Fibroblast of skin of left biceps (primary cell): ENCODE measurements at places on chromosomes 2 and 18.
A peak's percentile ranks its signal among the peaks of the same experiment; 100 is the strongest.

DNA sequence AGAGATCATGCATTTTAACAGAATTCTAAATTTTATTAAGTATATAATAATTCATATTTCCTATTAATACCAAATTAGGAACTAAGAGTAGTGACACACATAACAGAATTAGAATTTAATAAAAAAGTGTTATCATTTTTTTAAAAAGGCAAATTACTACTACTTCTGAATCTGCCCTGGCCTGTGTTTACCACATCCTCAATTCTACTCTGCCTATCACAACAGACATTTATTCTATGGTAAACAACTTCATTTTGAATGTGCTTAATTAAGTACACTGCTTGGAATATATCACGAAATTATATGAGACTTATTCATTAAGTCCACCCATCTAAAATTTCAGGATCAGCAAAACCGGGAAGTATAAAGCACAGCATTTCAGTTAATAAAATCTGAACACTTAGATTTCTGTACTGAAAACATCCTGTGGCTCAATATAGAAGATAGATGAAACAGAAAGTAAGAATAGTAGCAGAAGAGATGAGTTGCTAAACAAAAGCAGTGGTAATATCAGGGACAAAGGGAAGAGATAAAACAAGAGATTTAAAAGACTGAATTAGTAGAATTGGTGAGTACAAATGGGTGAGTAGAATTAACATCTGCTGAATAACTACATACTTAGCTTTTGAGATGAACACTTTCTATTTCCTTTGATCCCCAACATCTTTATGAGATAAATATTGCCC is 3.7 kb downstream of the SMC6 start:
- no peak for DNase-seq

- no peak for DNase-seq
Observed at GRCh38 chr18:79877163-79878091, 74.0 kb downstream of the SLC66A2 start.

GRCh38 chr2:68272246-68272994 is 20.1 kb upstream of the PPP3R1 start:
- DNase-seq: no peak

GRCh38 chr18:48347756-48348326 is 61.3 kb downstream of the ZBTB7C start:
- no peak for DNase-seq

DNA sequence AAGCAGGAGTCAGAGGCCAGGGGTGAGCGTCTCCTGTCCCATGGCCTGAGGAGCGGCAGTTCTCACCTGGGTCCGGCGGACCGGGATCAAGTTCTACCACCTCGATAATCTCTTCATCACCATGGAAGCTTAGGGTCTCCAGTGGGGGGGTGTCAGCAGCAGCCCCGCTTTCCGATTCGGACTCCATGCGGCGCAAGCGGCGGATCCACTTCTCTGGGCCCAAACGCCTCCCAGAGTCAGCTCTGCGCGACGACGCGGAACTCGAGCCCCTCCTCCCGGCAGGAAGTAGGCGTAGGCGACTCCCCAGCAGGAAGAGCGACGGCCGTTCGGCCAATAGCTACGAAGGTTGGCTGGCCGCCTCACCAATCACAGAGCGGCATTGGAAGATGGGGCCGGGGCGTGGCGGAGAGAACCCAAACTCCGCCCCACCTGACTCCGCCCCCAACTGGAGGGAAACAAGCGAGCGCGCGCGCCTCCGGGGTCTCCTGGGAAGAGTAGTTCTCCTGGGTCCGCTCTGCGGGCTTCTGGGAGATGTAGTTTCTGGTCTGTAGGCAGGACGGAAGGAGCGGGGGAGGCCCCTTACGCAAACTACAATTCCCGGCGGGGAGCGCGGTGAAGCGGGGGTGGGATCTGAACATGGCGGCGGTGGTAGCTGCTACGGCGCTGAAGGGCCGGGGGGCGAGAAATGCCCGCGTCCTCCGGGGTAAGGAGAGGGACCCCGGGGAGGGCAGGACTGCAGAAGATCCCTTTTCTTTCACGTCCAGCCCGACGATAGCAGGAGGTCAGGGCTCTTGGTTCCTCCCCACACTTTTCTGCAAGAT is at the start of the genes AAMP and PNKD:
Gene AAMP (minus strand): TSS at position 238 of the 821 bp plus-strand sequence. CDS start 51 bp downstream, at position 187.
Gene PNKD (plus strand): TSS at position 620 of the 821 bp plus-strand sequence. CDS start 17 bp downstream, at position 637.
- peak; percentile 99 for DNase-seq

GRCh38 chr18:7020995-7021777 is 96.4 kb downstream of the LAMA1 start:
- DNase-seq: no peak

- no peak for DNase-seq
Observed at GRCh38 chr2:32485399-32485798, 128.6 kb downstream of the BIRC6 start.

GRCh38 chr2:7730449-7730848 is 813.2 kb downstream of the RNF144A start:
- DNase-seq: no peak

GRCh38 chr2:230692760-230693159 is 19.9 kb upstream of the CAB39 start:
- no peak for DNase-seq

DNA sequence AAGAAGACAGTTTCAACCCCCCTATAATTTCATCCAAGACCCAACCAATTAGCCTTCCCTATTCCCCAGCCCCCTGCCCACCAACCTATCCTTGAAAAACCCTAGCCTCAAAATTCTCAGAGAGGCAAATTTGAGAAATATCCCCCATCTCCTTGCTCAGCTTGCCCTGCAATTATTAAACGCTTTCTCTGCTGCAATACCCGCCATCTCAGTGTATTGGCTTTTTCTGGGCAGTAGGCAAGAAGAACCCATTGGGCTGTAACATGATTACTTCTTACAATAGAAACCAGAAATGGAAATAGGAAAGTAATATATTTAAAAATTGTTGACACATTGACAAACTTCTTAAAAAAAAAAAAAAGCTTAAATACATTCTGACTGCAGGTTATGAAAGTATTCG is 140.6 kb upstream of the CCDC150 start:
- no peak for DNase-seq

DNA sequence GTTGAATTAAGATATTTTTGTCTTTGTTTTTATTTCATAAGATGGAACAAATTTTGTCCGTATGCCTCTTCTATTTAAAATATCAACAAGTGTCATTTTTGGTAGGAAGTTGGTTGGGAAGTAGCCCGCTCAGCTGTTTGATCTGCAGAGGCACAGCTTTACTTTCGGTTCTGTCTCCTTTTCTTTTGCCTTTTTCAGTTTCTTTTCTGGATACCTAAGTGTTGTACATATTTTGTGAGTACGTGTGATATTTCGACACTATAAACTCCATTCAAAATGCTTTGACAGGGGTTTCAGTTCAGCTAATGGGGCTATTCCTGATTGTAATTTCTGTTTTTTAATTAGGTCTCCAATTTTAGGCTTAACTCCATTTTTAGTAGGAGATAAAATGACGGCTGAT is 1785.0 kb upstream of the LRRTM1 start:
- DNase-seq: no peak

- DNase-seq: no peak
Observed at GRCh38 chr18:49677762-49678413, 116.0 kb downstream of the LIPG start.

- DNase-seq: peak; percentile 85
Observed at GRCh38 chr2:145744541-145745386, 1224.8 kb upstream of the ZEB2 start.

- DNase-seq: no peak
Observed at GRCh38 chr2:28644760-28645159, 106.9 kb upstream of the PPP1CB start.

DNA sequence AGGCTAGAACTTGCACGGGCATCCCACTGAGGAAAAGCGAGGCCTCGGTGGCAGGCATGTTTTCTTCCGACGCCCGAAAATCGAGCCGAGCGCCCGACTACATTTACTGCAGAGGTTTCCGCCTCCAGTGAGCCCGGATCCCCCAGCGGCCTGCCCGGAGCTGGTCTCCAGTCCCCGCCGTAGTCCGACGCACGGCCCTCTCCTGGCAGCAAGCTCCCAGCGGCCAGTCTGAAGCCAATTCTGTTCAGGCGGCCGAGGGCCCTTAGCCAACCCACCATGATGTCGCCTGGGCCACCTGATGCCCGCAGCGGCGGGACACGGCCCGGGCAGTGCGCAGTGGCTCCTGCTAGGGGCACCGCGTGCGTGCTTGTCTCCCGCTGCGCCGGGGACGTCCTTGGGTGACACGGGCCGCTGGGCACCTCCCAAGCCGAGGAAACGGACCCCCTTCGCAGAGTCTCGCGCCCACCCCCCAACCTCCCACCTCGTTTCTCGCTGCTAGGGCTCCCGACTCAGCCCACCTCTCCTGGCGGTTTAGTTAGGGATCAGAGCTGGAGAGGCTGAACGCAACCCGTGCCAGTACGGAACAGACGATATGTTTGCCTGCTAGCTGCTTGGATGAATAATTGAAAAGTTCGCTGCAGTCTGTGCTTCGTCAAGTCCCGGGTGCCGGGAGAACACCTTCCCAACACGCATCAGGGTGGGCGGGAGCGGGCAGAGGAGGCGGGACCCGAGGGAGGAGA is 5.3 kb downstream of the ONECUT2 start:
- no peak for DNase-seq

GRCh38 chr2:102726128-102727087 is 35.4 kb upstream of the TMEM182 start:
- DNase-seq: no peak

DNA sequence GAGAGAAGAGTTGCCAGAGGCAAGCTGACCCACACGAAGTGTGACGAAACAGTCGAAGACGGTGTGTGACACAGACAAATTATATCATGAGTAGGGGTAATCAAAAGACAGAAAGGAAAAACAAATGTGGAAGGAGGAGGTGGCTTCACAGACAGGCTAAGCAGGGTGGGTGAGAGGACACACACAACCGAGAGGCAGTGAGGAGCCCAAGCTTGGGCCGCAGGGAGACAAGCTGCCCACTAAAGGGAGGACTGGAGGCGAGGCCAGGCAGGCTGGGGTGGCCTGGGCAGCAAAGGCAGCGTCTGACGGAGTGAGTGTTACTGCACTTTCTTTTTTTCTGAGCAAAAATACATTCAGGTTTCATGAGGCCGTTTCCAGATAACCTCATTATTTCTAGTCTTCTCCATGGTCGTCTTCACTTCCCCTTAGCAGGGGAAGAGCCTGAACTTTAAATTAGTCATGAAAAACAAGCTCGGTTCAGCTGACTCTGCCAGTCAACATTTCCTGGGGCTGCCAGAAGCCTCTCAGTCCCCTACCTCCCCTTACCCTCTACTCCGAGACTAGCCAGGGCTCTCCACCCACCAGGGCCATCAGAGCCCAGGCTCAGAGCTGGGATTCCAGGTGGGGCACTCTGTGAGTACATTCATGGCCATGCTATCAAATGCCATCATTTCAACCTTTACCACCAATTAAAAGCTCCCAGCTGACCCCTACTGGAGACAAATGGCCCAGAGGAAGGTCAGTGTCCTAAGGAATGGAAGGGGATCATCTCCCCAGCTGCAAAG is 13.8 kb upstream of the ZFP36L2 start:
- DNase-seq: no peak

- no peak for DNase-seq
Observed at GRCh38 chr2:86050301-86050700, 55.4 kb downstream of the POLR1A start.

- DNase-seq: no peak
Observed at GRCh38 chr2:73611193-73611592, 31.0 kb downstream of the NAT8 start.

- DNase-seq: no peak
Observed at GRCh38 chr2:97766567-97766966, 53.2 kb downstream of the ZAP70 start.

- DNase-seq: peak; percentile 59
Observed at GRCh38 chr2:65343386-65343785, 89.0 kb downstream of the SPRED2 start.

DNA sequence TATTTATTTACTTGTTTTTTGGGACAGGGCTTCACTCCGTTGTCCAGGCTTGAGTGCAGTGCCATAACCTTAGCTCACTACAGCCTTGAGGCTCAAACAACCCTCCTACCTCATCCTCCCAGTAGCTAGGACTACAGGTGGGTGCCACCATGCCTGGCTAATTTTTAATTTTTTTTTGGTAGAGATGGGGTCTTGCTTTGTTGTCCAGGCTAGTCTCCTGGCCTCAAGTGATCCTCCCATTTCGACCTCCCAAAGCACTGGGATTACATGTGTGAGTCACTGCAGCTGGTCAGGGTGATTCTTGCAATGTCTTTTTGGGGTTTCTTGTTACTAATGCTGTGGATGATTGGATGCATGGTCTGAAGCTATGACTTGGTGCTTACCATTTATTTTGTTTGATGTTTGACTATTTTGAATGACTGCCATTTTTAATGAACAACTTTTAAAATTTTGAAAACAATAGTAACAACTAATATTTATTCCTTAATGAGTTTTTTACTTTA is 6.5 kb downstream of the CERS6 start:
- no peak for DNase-seq

- DNase-seq: no peak
Observed at GRCh38 chr2:16321872-16322271, 343.8 kb downstream of the CYRIA start.

GRCh38 chr2:119011162-119011909 is 69.3 kb downstream of the MARCO start:
- no peak for DNase-seq

- DNase-seq: no peak
Observed at GRCh38 chr18:46182633-46183358, 78.6 kb downstream of the HAUS1 start.

- DNase-seq: no peak
Observed at GRCh38 chr18:63207143-63207790, 112.3 kb downstream of the BCL2 start.

- DNase-seq: no peak
Observed at GRCh38 chr18:10012526-10012925, 98.7 kb downstream of the VAPA start.

- DNase-seq: no peak
Observed at GRCh38 chr2:221342388-221342787, 229.7 kb downstream of the EPHA4 start.

GRCh38 chr2:140639628-140640027 is 1491.2 kb downstream of the LRP1B start:
- DNase-seq: no peak

- DNase-seq: no peak
Observed at GRCh38 chr2:170991398-170992182, 62.5 kb downstream of the GORASP2 start.

DNA sequence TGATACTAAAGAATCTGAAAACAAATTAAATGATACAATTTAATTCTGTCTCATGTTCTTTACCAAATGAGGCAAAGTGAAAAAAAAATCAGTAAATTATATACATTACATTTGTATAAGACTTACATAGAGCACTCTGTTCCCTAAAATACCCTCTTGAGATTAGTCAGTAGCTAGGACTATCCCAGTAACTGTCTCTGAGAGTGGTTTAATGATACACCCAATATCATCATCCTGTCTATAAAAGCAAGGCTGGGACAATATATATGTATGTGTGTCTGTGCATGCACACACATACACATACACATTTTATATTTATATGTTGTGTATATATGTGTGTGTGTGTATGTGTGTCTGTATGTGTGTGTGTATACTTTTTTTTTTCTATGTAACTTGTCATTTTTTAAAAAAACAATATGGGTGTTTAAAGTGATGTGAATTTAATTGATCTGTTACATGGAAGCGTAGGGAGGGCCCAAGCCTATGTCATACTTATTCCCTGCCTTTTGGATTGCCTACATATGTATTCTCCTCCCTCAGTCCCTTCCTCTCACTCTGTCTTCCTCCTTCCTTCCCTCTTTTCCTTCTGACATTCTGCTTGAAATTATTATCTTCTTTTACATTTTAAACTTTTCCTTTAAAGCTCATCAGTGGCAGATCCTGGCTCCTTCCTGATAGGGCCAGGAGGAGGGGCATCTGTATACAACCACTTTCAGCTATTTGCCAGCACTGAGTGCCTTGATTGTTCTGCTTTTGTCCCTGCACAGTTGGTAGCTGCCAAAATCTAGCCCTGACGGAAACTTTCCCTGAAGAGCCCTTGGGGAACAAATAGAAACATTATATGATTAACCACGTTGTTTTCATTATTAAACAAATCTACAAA is 6.8 kb downstream of the ASXL3 start:
- DNase-seq: no peak

- no peak for DNase-seq
Observed at GRCh38 chr18:76678248-76678647, 144.1 kb upstream of the ZNF236 start.
